ENCODE measurements at places on chromosomes 7 and 10. TPM values are rescaled to one million over a fixed set of nuclear protein-coding genes. Genes with fewer than 3 reads are reported as not detected.

Gene FFAR4
- total RNA-seq = not detected

DNA sequence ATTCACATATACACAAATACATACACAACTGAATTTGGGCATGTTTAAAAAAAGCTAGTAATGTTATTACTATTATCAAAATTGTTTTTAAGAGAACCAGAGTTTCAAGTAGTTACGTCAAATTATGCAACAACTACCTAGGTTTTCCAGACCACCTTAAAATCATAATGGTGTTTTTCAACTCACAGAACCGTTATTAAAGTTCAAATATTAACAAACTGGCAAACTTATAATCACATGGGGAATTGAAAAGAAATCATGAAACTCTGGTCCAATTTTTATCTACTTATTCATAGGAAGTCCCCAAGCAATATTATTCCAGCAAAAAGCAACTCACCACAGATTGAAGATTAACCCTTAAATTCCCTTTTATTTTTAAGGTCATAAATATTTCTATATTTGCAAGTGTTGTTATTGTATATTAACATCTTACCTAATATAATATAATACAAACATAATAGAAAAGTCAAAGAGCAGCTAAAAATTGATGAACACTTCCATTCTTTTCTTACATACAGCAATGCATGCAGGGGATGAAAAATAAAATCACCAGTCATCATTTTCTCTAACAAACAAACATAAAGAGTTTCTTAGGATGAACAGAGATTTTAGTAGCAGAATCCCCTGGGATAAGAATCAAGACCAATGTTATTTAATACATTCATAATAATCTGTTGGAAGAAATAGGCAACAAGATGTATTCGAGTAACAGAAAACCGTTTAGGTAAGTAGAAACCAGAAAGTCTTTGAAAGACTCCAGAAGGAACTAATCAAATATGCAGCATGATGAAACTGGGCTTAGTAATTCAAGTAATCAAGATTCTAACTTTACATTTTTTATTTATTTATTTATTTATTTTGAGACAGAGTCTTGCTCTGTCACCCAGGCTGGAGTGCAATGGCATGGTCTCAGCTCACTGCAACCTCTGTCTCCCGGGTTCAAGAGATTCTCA lies 391.1 kb downstream of the PARD3 start:
- no peak for DNase-seq
- no peaks in the 10 kb centered on the region for H3K4me1 ChIP-seq
- no peaks in the 10 kb centered on the region for H3K36me3 ChIP-seq
- H3K27me3 ChIP-seq = no peaks in the 10 kb centered on the region
- no peak overlapping the region for H3K4me3 ChIP-seq

Gene SPRN
- total RNA-seq = not detected

DNA sequence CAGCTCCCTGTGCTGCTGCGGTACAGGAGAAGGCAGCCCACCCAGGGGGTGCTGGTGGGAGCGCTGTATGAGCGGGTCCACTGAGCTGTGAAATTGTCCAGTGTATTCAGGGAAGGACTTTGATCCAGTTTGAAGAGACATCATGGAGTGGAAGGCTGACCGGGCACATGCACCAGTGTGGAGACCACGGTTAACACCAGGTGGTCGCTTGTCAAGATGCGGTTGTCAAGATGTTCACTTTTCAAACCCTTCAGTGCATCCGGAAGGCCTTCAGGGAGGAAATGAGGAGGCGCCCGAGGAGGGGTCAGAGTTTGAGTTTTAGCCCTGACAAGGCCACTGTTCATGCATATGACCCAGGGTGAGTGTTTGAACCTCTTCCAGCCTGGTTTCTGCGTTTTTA lies 6.1 kb downstream of the DOCK1 start:
- no peak for DNase-seq
- no peaks in the 10 kb centered on the region for H3K4me1 ChIP-seq
- H3K27ac ChIP-seq = no peak overlapping the region
- peaks cover 8% of the 10 kb centered on the region for H3K27me3 ChIP-seq

DNA sequence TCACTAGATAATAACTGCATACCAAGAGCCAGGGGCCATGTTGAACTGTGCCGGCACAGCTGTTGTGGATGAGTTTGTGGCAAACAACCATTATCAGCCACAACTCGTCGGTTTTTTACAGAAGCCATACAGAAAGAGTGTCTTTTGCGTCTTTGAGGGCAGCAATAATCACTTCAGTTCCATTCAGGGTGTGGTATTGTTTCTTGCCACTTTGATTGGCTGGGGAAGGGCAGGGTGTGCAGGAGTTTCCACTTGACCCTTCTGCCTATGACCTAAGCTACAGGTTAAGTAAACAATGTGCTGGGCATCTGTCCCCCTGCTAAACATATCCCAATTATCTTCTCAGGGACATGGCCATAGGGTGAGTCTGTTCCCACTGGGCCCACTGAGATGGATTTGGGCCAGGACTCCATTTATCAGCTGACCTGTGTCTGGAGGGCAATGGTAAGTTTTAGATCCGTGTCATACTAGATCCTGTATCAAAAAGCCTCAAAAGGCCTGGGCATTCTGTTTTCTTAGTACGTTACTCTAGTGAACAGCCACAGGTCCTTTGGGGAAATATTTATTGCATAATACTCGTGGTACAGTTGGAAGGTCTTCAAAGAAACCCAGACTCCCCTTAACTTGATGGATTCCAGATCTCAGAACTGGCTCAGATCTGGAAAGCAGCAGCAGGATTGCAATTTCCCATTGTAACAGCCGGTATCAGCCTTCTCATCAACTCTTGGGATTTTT lies 15.9 kb downstream of the ZNF3 start:
- H3K4me3 ChIP-seq = no peak overlapping the region
- peaks cover 36% of the 10 kb centered on the region for H3K36me3 ChIP-seq
- H3K27me3 ChIP-seq = no peaks in the 10 kb centered on the region
- no peak overlapping the region for H3K27ac ChIP-seq
- DNase-seq = no peak

GRCh38 chr10:45180946-45181875 lies 134.2 kb downstream of the OR13A1 start:
- no peak overlapping the region for H3K27ac ChIP-seq
- no peaks in the 10 kb centered on the region for H3K36me3 ChIP-seq
- no peaks in the 10 kb centered on the region for H3K27me3 ChIP-seq
- no peaks in the 10 kb centered on the region for H3K4me1 ChIP-seq
- no peak for DNase-seq
- H3K4me3 ChIP-seq = no peak overlapping the region

DNA sequence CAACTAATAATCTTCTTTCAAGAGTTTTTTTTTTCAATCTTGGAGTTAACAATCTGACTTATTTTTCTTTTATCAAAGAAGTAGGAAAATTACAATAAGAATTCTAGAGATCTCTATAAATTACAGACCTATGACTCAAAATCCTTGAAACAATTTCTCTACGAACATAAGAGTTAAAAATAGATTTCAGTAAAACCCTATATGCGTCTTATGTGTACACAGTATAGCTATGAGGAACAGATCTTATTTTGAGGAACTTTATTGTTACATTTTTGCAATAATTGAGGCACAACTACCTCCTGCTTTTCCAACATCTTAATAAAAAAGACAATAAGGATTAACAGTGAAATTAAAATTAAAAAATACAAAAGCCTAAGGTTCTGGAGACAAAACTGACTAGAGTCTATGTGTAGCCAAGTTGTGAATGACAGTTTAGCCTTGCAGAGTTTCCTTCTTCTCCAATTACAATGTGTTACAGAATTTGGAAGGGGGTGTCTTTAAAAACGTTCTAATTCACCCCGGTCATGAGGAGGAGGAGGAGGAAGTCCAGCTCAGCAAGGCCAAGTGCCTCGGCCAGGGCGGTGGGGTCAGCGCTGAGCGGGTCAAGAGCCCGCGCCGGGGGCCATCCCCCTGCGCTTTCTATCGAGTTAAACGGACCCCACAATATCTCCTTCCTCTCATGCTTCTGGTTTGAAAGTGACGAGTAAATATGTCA lies 40.5 kb downstream of the AMZ1 start:
- peaks cover 16% of the 10 kb centered on the region for H3K36me3 ChIP-seq
- no peak overlapping the region for H3K27ac ChIP-seq
- peaks cover 24% of the 10 kb centered on the region for H3K4me1 ChIP-seq
- H3K27me3 ChIP-seq = no peaks in the 10 kb centered on the region
- no peak for DNase-seq

GRCh38 chr10:103244666-103245271 lies 918 bp upstream of the RPEL1 start:
- peak; percentile 75 for DNase-seq
- no peak overlapping the region for H3K4me3 ChIP-seq
- no peaks in the 10 kb centered on the region for H3K27me3 ChIP-seq
- no peak overlapping the region for H3K27ac ChIP-seq

DNA sequence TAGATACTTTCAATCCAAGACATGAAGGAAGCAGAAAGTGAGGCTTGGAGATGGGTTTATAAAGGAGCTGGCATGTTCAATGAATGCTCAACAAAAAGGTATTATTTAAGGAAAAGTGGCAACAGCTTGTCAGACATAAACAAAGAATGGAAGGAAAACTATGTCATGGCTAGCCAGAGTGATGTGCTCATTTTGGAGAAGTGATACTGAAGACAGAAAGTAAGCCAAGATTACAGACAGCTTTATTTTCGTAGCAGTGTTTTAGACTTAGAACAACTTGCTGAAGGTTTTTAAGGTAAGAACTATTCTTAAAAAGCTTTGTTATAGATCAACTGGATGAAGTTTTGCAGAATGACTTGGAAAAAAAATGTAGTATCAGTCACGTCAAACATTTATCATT lies 160.5 kb upstream of the FERD3L start:
- H3K27me3 ChIP-seq = no peaks in the 10 kb centered on the region
- no peaks in the 10 kb centered on the region for H3K36me3 ChIP-seq
- H3K27ac ChIP-seq = no peak overlapping the region
- no peaks in the 10 kb centered on the region for H3K4me1 ChIP-seq
- no peak for DNase-seq
